ENCODE measurements at places on chromosomes 5 and 9.

- DNase-seq: no peak
Measured at GRCh38 chr5:87120518-87121303, 147.0 kb upstream of the RASA1 start.

GRCh38 chr9:120137186-120137840 lies 442.7 kb downstream of the CDK5RAP2 start:
- DNase-seq: no peak

GRCh38 chr9:91146391-91147019 lies 215.2 kb downstream of the AUH start:
- no peak for DNase-seq

- no peak for DNase-seq
Measured at GRCh38 chr5:177310757-177311391, 824 bp downstream of the MXD3 start.

- DNase-seq: no peak
Measured at GRCh38 chr5:15391704-15392397, 108.1 kb upstream of the FBXL7 start.

DNA sequence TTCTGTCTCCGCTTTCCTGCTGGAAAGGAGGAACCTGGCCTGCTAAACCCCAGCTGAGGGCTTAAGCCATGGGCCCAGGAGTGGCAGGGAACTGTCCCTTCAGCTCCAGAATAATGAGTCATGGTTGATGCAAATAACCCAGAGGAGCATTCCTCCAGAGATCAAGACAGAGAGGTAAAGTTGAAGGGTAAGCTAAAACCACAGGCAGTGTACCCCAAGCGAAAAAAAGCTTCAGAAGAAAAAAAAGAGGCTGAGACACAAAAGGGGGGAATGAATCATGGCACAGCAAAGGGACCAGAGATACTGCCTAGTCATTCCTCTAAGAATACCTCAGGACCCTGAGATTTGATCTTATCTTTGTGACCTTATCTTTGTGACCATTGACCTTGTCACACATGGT lies 199.5 kb upstream of the TAS2R1 start:
- no peak for DNase-seq

DNA sequence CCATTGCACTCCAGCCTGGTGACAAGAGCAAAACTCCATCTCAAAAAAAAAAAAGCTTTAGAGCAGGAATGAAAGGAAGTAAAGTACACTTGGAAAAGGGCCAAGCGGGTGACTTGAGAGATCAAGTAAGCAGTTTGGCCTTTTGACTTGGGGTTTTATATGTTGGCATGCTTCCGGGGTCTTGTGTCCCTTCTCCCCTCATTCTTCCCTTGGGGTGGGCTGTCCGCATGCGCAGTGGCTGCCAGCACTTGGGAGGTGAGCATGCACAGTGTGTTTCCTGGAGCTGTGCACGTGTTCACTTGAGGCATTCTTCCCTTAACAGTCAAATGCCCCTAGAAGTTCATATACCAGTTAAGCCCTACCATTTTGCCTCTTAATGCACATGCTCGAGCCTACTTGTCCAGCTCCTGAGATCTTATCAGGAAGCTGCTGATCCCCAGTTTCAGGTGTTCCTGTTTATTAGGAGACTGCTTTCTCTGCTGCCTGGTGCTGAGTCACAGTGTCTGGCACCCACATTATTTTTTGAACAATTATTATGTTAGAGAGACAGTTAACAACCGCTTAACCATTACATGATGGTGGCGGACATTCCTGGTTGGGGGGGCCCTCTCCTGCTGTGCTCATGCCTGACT lies 32.6 kb upstream of the PRRC2B start:
- DNase-seq: no peak

- no peak for DNase-seq
Measured at GRCh38 chr9:114088571-114089170, 10.4 kb downstream of the KIF12 start.

DNA sequence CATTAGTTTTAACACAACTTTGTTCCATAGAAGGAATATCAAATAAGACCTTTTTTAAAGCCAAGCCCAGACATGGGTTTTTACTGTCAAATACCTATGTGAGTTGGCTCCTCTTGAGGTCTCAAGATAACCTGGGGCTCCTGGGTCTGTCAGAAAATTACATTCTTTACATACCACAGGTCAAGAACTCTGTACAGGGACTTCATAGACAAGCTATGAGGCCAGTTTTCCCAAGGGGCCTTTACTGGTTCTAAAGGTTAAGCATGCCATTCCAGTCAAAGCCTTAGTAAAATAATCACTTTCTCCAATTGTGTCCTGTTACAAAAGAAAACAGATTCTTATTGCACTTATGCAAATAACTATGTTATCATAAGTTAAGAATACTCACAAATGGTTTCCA lies 15.5 kb upstream of the SMC2 start:
- no peak for DNase-seq

GRCh38 chr9:133589454-133590227 lies 19.5 kb downstream of the FAM163B start:
- peak; percentile 45 for DNase-seq
